ENCODE measurements at places on chromosomes 6 and 20. TPM values are rescaled to one million over a fixed set of nuclear protein-coding genes. Genes with fewer than 3 reads are reported as not detected.

Gene LY6G6D
- total RNA-seq: not detected

DNA sequence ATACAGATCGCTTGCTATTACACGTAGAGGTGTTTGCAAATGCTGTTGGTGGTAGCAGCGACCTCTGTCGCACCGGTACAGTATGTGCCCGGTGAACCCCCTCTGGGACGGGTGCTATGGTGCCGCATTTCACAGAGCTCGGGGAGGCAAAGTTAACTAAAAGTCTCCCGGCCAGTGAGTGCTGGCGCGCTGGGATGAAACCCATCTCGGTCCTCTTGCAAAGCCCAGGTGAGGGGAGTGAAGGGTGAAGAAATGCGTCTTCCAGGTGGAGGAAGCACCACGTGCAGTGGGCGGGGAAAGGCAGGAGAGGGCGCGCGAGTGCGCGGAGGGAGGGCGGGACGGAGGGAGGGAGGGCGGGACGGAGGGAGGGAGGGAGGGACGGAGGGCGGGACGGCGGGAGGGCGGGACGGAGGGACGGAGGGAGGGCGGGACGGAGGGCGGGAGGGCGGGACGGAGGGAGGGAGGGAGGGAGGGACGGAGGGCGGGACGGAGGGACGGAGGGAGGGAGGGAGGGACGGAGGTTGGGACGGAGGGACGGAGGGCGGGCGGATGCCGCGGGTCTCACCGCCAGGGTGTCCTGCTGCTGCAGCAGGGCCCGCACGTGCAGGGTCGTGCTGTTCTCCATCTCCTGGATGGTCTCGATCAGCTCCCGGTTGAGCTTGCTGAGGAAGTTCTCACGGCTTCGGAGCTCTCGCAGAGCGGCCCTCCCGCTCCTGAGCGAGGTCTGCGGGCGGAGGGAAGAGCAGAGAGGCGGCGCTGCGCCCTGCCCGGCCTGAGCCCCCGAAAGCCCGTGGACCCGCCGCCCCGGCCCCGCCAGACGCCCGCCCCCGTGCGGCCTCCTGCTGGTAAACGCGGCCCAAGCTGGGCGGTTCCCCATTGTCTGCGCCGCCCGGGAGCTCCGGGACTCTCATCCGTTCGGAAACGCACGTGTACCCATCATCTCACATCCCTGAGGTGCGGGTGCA is 11.7 kb downstream of the C20orf96 start:
- H3K4me3 ChIP-seq: no peak overlapping the region
- no peaks in the 10 kb centered on the region for H3K27me3 ChIP-seq
- H3K36me3 ChIP-seq: peaks cover 52% of the 10 kb centered on the region

Gene IL17A
- total RNA-seq: not detected

- no peak overlapping the region for H3K4me3 ChIP-seq
- no peaks in the 10 kb centered on the region for H3K27me3 ChIP-seq
- no peak for DNase-seq
- H3K27ac ChIP-seq: no peak overlapping the region
Observed at GRCh38 chr20:63934271-63935068, 21.7 kb downstream of the UCKL1 start.

DNA sequence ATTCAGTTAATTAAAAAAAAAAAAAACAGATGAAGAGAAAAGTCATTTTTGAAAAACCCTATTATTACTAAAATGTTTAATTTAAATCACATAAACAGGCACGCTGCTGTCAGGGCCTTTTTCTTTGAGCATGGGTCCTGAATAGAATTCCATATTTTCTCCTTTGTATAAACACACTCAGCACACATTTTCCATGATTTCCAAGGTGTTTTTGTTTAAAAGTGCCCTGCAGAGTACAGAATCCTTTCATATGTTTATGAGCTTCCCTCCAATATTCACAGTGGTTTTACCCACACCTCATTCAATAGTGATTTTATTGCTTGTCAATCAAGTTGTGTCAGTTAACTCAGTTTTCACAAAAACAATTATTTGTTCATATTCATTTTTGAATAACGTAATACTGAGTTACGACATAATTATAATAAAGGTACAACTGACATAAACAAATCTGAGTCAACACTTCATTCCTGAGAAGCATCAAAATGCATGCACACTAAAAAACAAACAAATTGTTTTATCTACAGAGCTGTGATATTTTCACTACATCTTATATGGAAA is 15.2 kb downstream of the SLC35B3 start:
- H3K27me3 ChIP-seq: no peaks in the 10 kb centered on the region
- DNase-seq: no peak
- no peak overlapping the region for H3K4me3 ChIP-seq
- H3K27ac ChIP-seq: no peak overlapping the region

- peaks cover 6% of the 10 kb centered on the region for H3K36me3 ChIP-seq
- no peak overlapping the region for H3K4me3 ChIP-seq
- no peaks in the 10 kb centered on the region for H3K27me3 ChIP-seq
- no peaks in the 10 kb centered on the region for H3K4me1 ChIP-seq
Observed at GRCh38 chr6:96795481-96795880, 41.8 kb downstream of the GPR63 start.

DNA sequence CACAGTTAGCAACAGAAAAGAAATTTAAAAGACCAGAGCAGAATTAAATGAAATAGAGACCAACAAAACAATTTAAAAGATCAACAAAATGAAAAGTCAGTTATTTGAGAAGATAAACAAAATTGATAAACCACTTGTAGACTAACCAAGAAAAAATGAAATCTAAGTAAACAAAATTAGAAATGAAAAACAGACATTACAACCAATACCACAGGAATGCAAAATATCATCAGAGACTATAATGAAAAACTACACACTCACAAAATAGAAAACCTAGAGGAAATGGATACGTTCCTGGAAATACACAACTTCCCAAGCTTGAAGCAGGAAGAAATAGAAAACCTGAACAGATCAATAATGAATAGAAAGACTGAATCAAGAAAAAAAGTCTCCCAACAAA is 97.8 kb downstream of the WDR27 start:
- no peak overlapping the region for H3K27ac ChIP-seq
- no peaks in the 10 kb centered on the region for H3K27me3 ChIP-seq
- peaks cover 22% of the 10 kb centered on the region for H3K36me3 ChIP-seq
- no peak for DNase-seq
- no peaks in the 10 kb centered on the region for H3K4me1 ChIP-seq
- H3K4me3 ChIP-seq: no peak overlapping the region

- peak; percentile 74 for DNase-seq
- H3K27me3 ChIP-seq: peaks cover 54% of the 10 kb centered on the region
- no peaks in the 10 kb centered on the region for H3K36me3 ChIP-seq
Observed at GRCh38 chr20:62234339-62234738, 4.0 kb upstream of the OSBPL2 start.

Gene TEAD3
- total RNA-seq: 15.8 TPM

DNA sequence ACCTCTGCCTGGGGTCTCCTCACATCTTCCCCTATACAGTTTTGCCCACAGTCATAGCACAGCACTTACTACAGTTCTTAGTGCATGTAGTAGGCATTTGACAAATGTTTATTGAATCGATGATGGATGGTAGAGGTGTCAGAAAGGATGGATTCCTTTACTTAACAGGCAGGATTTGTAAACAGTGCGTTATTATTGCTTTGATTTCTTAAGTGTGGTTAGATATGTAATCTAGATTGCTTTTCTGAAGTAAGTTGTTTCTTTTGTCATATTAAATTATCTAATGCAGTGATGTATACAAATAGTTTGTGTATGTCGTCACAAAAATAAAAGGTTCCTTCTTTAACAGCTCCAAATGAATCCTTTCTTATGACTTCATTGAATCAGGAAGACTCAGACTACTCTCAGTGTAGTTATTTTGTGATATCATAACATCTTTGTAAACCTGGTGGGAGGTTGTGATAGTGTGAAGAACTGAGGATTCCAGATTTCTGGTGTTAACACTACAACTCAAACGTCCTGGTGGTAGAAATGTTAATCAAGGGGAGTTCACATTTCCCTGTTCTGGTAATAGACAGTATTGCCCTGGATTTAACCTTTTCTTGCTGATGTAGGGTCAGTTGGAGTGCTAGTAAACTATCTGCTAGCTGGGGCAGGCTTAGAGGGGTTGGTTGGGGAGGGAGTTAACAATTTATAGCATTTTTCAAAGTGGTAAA is 87.7 kb downstream of the HIVEP1 start:
- no peaks in the 10 kb centered on the region for H3K27me3 ChIP-seq
- no peak overlapping the region for H3K4me3 ChIP-seq
- H3K36me3 ChIP-seq: no peaks in the 10 kb centered on the region
- H3K27ac ChIP-seq: no peak overlapping the region

DNA sequence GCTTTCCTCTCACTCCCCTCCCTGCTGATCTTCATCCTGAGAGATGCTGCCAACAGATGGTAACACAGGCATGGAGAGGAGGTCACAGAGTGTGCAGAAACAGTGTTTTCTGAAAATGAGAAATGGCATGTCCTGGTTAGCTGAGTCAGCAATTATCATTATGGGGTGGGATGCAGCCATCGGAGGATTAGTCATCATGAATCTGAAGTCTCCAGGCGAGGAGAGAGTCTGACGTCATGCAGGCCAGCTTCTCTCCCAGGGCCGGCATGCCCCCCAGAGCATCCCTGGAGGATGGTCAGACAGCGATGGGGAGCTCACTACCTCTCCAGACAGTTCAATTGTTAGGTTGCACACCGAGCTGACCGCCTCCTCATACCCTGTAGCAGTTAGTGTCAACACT is 4.7 kb upstream of the GTSF1L start:
- no peaks in the 10 kb centered on the region for H3K36me3 ChIP-seq
- peaks cover 17% of the 10 kb centered on the region for H3K27me3 ChIP-seq
- no peaks in the 10 kb centered on the region for H3K4me1 ChIP-seq
- H3K27ac ChIP-seq: no peak overlapping the region

DNA sequence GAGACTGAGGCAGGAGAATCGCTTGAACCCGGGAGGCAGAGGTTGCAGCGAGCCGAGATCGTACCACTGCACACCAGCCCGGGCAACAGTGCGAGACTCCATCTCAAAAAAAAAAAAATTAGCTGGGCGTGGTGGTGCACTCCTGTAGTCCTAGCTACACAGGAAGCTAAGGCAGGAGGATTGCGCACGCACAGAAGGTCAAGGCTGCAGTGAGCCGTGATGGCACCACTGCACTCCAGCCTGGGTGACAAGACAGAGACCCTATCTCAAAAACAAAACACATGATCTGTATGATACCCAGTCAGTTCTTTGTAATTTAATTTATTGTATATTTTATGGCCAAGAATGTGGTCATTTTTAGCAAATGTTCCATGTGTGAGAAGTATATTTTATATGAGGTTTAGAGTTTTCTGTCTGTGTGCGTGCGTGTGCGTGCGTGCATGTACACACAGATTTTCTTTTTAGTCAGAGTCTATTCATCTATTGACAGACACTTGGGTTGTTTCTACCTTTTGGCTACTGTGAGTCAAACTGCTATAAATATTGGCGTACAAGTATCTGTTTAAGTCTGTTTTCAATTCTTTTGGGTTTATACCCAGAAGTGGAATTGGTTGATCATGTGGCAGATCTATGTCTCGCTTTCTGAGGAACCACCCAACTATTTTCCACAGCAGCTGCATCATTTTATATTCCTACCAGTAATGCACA is 22.2 kb upstream of the MYL9 start:
- H3K4me1 ChIP-seq: no peaks in the 10 kb centered on the region
- peaks cover 92% of the 10 kb centered on the region for H3K36me3 ChIP-seq
- DNase-seq: no peak
- no peak overlapping the region for H3K27ac ChIP-seq
- no peaks in the 10 kb centered on the region for H3K27me3 ChIP-seq
- H3K4me3 ChIP-seq: no peak overlapping the region

GRCh38 chr6:34278833-34279232 is 30.0 kb upstream of the SMIM29 start:
- H3K4me1 ChIP-seq: peaks cover 8% of the 10 kb centered on the region
- H3K27me3 ChIP-seq: no peaks in the 10 kb centered on the region
- DNase-seq: no peak
- H3K4me3 ChIP-seq: no peak overlapping the region

Gene RAB32
- total RNA-seq: 21.7 TPM

DNA sequence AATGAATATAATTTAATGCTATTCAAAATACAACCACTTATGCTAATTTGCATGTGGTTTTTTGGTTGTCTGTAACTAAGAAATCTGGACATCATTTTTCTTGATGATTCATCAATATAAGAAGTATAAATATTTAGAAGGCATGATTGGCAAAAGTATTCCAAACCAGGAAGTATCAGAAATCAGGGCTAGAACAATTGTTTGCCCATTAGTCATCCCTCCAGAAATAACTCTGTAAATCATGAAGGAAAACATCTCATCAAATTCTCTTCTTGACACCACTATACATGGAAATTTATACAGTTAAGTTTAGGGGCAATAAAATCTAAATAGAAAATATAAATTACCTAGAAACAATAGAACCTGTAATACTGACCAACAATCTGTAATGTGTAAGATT is 554.7 kb upstream of the HS3ST5 start:
- no peak overlapping the region for H3K4me3 ChIP-seq
- H3K4me1 ChIP-seq: no peaks in the 10 kb centered on the region
- DNase-seq: no peak
- H3K36me3 ChIP-seq: no peaks in the 10 kb centered on the region
- no peaks in the 10 kb centered on the region for H3K27me3 ChIP-seq

DNA sequence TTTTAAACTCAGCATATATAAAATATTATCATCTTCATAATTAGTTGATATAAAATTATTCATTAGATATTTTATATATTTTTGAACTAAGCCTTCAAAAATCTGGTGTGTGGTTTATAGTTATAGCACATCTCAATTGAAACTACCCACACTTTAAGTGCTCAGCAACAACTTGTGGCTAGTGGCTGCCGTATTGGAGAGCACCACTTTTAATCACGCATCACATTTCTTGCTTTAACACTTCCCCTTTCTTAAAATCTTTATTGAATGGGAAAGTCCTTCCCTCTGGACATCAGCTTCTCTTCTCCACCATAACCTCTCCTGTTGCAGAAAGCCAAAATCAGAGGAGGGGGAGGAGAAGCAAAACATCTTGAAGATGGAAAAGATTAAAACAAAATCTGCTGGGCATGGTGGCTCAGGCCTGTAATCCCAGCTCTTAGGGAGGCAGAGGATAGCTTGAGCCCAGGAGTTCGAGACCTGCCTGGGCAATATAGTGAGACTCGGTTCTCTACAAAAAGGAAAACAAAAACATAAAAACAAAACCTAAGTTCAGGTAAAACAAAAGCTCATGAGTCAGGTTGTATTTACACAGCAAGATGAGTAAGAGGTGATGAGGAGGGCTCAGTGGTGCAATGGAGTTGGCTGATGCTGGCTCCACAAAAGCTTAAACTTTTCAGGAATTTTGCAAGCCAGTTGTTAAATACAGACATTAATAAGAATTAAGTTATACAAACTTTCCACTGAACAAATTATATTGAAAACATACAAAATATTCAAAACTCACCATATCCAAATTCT is 237.0 kb upstream of the SUPT3H start:
- no peaks in the 10 kb centered on the region for H3K4me1 ChIP-seq
- no peaks in the 10 kb centered on the region for H3K27me3 ChIP-seq
- H3K36me3 ChIP-seq: no peaks in the 10 kb centered on the region
- no peak overlapping the region for H3K27ac ChIP-seq

Gene FLRT3
- total RNA-seq: 38.2 TPM

- DNase-seq: no peak
- peaks cover 87% of the 10 kb centered on the region for H3K36me3 ChIP-seq
- H3K27ac ChIP-seq: no peak overlapping the region
- peaks cover 19% of the 10 kb centered on the region for H3K4me1 ChIP-seq
- no peak overlapping the region for H3K4me3 ChIP-seq
- H3K27me3 ChIP-seq: no peaks in the 10 kb centered on the region
Observed at GRCh38 chr20:58697867-58698703, 5.5 kb downstream of the NPEPL1 start.
